GM12891 (cell line): ENCODE measurements at places on chromosomes 3 and 15.

GRCh38 chr3:12870942-12871341 is 29.6 kb upstream of the RPL32 start:
- no peak for DNase-seq

DNA sequence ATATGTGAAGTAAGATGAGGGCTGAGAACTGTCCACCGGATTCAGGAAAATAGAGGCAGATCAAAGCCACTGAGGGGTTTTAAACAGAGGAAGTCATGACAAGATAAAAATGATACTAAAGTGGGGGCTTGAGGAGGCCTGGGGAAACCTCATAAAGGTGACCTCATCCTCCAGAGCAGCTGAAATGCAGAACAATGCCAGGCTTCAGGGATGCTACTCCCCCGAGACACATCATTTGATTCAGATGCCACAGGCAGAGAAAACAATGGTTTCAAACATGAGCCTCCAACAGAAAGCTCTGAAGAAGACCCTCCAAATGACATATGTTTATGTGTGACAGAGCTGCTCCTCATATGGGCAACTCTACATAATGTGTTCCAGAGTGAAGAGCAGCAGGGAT is 6.4 kb downstream of the CFAP20DC start:
- no peak for DNase-seq

GRCh38 chr3:50608278-50608677 is 3.3 kb downstream of the CISH start:
- DNase-seq: no peak

- no peak for DNase-seq
Observed at GRCh38 chr3:69740103-69741021, 1.1 kb downstream of the MITF start.

DNA sequence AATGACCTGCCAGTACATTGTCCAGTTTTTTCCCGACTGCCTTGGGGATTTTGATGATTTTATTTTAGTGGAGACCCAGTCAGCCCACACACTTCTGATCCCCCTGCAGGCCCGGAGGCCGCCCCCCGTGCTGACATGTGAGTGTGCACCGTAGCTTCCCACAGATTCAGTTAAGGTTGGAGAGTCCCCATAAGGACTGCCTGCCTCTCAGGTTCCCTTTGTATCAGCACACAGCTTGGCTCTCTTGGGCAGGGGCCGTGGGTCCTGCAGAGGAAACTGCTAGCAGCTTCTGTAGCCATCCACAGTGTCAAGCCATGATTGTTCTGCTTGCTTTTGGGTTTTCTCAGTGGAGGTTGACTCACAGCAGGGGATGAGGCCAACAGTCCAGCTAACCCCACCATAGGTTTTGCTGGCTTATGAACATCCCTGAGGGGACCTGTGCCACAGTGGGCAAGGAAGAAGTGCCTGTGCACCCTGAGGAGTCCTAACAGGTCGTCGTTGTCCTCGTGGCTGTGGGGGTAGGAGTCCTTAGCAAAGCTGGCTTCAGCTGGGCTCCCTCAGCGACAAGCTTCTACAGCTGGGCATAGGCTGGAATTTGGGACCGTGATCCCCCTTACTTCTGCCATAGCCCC is 46.4 kb downstream of the DLEC1 start:
- no peak for DNase-seq

DNA sequence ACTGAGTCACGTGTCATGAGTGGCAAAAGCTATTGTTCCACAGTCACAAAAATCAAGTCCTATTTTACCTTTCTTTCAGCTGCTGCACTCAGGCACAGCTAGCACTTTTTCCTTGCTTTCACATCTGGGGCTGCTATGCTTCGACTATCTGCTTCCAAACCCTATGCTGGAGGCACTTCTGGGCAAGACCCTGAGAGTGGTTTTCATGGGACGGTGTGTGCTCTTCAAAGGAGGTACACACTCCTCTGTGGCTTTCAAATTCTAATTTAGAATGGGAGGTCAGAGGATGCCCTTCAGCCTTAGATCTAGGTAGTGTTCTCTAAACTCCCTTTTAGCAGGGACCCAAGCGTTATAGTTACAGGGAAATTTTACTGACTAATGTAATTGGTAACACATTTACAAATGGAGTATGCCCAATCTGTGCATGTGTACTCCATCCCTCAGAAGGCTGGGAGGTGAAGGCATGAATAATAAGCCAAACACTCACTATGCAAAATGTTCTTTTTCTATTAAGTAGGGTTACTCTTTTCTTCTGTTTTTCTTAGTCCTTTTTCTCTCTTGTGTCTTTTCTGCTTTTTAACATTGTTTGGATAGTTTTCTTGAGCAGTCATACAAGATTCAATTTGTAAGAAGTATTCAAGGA is 188.3 kb downstream of the LSAMP start:
- DNase-seq: no peak

GRCh38 chr3:56909349-56909748 is 107.6 kb upstream of the ARHGEF3 start:
- DNase-seq: no peak

GRCh38 chr3:166554023-166554422 is 716.8 kb upstream of the BCHE start:
- DNase-seq: no peak

DNA sequence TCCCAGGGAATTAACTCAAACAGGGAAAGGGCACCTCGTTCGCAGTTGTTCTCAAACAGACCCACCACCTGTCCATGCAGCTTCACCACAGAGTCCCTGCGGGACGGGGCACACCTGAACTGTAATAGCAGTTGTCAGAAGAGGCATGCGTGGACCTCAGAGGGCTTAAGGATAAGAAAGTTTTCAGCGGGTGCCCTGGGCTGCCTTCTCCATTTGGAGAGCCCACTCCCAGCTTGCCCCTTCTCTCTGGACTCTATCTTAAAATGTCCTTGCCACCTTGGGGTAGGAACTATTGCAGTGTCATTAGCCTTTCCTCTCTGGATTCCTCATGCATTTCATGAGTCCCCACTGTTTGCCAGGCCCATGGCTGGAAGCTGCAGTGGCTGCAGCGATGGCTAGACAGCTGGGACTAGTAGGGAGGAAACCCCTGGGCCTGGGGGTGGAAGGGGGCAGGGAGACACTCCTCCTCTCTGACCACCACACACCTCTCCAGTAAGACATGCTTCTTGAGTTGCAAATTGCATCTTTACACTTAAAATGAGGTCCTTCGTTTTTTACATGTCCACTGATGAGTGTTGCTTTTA is 33.5 kb downstream of the PDIA5 start:
- no peak for DNase-seq

DNA sequence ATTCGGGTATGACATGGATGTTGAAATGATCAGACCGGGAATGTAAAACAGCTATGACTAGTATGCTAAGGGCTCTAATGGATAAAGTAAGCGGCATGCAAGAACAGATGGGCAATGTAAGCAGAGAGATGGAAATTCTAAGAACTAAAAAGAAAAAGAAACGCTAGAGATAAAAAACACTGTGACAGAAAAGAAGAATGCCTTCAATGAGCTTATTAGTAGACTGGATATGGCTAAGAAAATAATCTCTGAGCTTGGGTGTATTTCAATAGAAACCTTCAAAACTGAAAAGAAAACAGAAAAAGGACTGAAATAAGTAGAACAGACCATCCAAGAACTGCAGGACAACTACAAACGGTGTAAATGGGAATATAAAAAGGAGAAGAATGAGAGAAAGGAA is 101.2 kb downstream of the HES1 start:
- no peak for DNase-seq

- peak; percentile 20 for DNase-seq
Observed at GRCh38 chr15:39939487-39940452, 5.9 kb downstream of the EIF2AK4 start.

DNA sequence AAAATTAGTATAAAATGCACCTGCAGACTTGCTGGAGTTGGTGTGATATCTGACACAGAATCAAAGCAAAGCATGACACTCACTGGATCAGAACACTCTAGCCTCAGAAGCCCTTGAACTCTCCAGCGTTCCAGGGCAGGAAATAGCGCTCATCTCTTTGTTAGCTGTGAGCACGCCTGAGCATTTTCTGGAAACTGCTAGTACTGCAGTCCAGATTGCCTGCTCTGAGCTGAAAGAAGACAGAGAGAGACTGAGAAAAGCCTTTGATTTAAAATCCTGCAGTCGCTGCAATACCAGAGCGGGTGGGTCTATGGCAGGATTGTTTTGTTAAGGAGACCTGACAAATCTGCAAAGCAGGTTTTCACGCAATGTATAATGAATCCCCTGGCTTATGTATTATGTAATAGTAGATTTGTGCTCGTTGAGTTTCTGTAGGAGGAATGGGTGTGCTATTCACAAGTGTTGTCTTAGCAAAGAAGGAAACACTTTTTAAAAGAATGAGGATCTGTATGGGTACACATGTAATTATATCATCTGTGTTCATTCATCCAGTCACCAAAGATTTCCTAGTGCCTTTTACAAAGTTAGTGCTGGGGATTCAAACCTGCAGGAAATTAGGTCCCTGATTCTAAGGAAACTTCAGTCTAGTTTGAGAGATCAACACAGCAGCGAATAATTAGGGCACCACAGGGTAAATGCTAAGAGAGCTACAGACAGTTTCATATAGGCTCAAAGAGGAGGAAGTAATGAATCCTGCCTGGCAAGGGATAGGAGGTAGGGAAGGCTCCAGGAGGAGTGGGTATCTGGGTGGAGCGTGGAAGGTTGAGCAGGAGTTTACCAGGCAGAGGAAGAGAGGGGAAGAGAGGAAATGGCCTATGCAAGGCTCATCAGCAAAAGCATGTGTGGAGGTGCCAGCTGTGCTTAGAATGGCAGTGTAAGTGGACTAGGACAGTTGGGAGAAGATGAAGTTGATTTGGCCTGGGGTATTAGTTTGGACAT is 26.1 kb upstream of the MGLL start:
- no peak for DNase-seq

DNA sequence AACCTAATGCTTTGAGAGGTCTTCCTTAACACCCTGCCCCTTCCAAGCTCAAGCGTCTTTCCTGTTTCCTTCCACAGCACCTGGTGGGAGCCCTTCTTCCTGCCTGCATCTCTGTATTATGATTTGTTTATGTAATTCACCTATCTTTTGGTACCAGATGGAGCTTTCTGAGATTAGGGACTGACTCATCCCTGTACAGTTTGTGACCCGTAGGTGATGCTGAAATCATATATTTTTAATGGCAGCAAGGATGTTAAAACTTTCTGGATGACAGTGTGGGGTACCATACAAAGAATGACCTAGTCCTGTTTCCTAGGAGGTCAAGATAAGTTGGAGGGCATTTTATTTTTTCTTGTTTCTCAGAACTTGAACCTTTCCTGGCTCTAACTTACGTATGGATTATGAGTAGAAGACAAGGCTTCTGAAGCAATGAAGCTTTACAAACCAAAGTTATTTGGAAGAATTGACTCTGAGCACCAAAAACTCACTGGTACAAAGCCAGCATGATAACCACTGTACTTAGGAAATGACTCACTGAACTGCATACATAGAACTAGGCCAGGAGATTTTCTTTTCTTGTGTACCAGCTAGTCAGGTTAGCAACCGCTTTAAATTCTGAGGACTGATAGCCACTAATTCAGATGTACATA is 46.6 kb downstream of the HHLA2 start:
- no peak for DNase-seq

- DNase-seq: no peak
Observed at GRCh38 chr15:52334491-52335160, 39.0 kb upstream of the MYO5C start.

DNA sequence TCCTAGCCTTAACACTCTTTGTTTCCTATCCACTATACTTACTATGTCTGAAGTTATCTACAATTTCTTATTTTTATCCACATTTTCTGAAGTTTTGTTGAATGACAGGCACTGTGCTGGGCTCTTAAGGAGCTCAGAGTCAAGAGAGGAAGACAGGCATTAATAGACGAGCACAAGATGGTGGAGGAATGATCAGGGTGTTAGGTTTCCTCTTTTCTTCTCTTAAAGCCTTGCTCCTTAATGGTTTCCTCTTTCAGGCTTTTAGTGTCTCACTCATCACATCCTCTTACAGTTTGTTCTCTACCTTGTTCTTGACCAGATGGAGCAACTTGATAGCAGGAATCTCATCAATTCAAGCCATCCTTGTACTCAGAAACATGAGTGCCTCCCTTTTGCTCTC is 52.9 kb upstream of the BCL6 start:
- no peak for DNase-seq

GRCh38 chr3:134197681-134198261 is 52.9 kb downstream of the RYK start:
- DNase-seq: peak; percentile 21

DNA sequence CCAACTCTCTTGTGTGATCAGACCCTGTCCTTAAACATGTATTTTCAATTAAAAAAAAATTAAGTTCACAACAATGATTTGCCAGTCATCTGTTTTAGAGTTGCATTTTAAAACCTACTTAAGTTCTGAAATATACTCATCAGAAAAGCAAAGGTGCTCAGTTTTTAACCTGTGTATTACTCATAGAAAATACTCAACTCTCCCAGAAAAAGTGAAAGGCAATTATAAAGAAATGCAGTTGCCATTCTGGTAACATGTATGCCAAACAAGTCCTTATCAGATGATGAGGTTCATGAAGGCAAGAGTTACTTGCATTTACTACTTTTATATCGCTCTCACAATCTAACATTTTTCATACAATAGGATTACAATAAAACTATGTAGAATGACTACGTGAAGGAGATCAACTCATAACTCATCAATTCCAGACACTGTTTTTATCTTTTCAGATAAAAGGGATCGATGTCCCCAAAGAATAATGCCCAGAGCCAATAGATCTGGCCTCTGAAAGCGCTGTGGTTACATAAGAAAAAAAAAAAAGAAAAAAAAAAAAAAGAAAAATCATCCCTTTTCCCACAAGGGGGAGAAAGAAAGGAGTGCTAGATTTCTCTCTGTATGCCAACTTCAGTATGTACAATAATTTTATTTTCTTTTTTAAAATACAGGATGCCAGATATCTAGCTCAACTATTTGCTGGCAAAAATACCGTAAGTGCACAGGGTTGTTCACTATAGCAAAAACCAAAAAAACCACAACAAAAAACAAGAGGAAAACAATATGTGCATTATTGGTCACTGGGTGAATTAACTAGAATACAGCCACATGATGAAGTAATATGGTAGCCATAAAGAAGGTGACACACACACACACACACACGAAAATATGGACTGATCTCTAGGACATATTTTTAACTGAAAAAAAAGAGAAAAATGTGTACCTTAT is 137.4 kb downstream of the NR1I2 start:
- DNase-seq: no peak

- DNase-seq: no peak
Observed at GRCh38 chr15:34855413-34855812, 60.1 kb upstream of the ACTC1 start.

GRCh38 chr3:174153871-174154270 is 705.3 kb upstream of the NAALADL2 start:
- DNase-seq: no peak

GRCh38 chr3:166844329-166844728 is 535.8 kb downstream of the ZBBX start:
- no peak for DNase-seq

DNA sequence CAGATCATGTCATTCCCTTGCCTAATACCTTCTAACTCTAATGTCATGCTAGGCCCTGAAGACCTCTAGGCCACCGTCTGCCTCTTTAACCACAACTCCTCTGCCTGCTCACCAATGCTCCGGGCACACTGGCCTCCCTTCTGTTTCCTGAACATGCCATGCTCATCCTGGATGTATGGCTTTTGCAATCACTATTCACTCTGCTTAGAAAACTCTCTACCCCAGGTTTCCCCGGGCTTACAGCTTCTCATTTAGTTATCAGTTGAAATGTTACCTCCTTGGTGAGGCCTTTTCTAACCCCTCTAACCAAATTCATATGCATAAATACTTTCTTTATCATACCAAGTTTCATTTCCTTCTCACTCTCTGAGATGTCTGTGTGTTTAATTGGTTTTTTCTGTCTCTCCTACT is 727.8 kb upstream of the CFAP20DC start:
- DNase-seq: no peak
